ENCODE measurements at places on chromosomes 2 and 18. TPM values are rescaled to one million over a fixed set of nuclear protein-coding genes. Genes with fewer than 3 reads are reported as not detected.

- peak overlapping the region; percentile 30 for H3K27ac ChIP-seq
- peak; percentile 69 for DNase-seq
- H3K36me3 ChIP-seq = no peaks in the 10 kb centered on the region
- no peaks in the 10 kb centered on the region for H3K27me3 ChIP-seq
Measured at GRCh38 chr2:85792783-85793441, 39.1 kb downstream of the ATOH8 start.

DNA sequence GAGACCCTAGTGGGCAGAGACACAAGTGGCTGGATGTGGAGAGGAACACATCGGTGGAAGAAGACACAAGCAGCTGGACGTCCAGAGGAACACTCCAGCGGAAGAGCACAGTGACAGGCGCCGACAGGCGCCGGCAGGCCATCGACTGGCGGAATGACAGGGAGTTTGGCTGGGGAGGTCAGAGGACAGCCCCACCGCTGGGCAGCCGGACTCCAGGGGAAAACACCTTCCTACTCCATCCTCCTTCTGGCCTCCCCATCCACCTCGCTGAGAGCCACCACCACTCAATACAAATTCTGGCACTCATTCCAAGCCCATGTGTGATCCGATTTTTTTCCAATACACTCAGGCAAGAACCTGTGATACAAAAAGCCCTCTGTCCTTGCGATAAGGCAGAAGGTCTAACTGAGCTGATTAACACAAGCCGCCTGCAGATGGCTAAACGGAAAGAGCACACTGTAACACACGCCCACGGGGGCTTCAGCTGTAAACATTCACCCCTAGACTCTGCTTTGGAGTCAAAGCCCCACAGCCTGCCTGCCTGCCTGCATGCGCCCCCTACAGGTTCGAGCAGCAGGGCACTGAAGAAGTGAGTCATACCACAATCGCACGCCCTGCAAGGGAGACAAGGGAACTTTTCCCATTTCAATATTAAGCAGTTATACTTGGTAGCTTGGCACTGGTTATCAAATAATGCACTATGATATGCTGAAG, 50.2 kb upstream of the LRP1B start:
- no peaks in the 10 kb centered on the region for H3K36me3 ChIP-seq
- no peak overlapping the region for H3K27ac ChIP-seq
- H3K4me1 ChIP-seq = no peaks in the 10 kb centered on the region

- no peaks in the 10 kb centered on the region for H3K4me1 ChIP-seq
- no peaks in the 10 kb centered on the region for H3K27me3 ChIP-seq
- no peak for DNase-seq
- no peak overlapping the region for H3K27ac ChIP-seq
Measured at GRCh38 chr2:134739879-134740301, 21.1 kb upstream of the TMEM163 start.

DNA sequence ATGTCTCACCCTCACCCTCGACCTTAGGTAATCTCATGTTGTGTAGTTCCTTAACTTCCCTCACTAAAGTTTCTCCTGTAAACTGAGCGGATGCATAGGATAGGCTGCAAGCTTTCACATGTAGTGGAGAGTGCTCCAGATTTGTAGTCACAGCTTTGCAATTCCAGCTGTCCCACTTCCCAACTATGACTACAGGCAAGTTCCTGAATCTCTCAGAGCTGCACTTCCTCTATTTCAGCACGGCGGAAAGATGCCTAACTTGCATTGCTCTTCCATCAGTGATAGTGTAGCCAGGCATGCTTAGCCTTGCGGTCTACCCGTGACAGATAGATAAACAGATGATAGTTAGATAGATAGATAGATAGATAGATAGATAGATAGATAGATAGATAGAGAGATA, 183.1 kb upstream of the CCDC68 start:
- H3K36me3 ChIP-seq = no peaks in the 10 kb centered on the region
- no peak for DNase-seq
- H3K4me3 ChIP-seq = no peak overlapping the region
- H3K27ac ChIP-seq = no peak overlapping the region

DNA sequence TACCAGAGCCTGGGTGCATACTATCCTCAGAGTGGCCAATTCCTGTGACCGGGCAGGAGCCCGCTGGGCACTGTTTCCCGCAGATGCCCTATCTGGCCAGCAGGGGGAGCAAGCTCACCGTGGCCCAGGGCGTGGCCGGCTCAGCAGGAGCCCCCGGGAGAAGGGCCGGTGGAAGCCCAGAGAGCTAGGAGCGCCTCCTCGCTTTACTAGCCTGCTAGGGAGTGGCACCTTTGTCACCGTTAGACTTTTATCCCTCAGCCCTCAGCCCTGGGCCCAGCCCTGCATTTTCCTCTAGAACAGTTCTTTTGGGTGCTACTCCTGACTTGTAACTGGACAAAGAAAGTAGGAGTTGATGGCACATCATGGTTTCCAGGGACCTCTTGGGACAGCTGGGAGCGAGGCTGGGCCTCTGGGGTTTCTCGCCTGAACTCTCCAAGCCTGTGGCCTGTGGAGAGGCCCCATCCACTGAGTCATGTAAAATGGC, 24.0 kb downstream of the TMEM177 start:
- no peaks in the 10 kb centered on the region for H3K27me3 ChIP-seq
- peak; percentile 83 for DNase-seq
- H3K36me3 ChIP-seq = no peaks in the 10 kb centered on the region

Gene G6PC2
- 0.60 TPM for polyA plus RNA-seq

DNA sequence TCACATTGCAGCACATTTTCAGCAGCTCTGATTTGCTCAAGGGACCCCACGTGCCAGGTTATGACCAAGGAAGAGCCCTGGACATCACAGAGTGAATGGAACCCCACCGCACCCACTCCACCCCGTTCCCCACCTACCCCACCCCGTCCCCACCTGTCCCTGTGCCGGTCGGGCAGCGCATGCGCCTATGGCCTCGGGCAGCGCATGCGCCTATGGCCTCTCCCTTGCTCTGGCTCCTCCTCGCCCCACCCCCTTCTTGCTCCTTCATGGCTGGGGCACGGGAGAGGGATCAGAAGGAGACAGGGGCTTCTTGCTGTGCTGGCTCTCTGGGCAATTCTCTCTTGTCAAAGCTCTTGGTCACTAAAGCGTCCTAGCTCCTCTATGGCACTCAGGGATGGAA, 371.8 kb upstream of the HS6ST1 start:
- H3K4me1 ChIP-seq = no peaks in the 10 kb centered on the region
- H3K27ac ChIP-seq = no peak overlapping the region
- DNase-seq = no peak
- H3K27me3 ChIP-seq = no peaks in the 10 kb centered on the region

GRCh38 chr2:218233543-218233942, 16.6 kb downstream of the ARPC2 start:
- no peak overlapping the region for H3K4me3 ChIP-seq
- DNase-seq = no peak
- H3K36me3 ChIP-seq = peaks cover 54% of the 10 kb centered on the region
- H3K27ac ChIP-seq = no peak overlapping the region

- DNase-seq = no peak
- no peak overlapping the region for H3K27ac ChIP-seq
- H3K36me3 ChIP-seq = no peaks in the 10 kb centered on the region
Measured at GRCh38 chr18:63282793-63283192, 36.8 kb downstream of the BCL2 start.

- no peak overlapping the region for H3K27ac ChIP-seq
- H3K27me3 ChIP-seq = peaks cover 19% of the 10 kb centered on the region
- no peaks in the 10 kb centered on the region for H3K36me3 ChIP-seq
- H3K4me3 ChIP-seq = no peak overlapping the region
- DNase-seq = peak; percentile 15
Measured at GRCh38 chr18:79805211-79805887, 7.6 kb downstream of the KCNG2 start.

GRCh38 chr2:6887751-6888192, 10.2 kb downstream of the RSAD2 start:
- H3K27ac ChIP-seq = no peak overlapping the region
- no peaks in the 10 kb centered on the region for H3K27me3 ChIP-seq
- no peaks in the 10 kb centered on the region for H3K36me3 ChIP-seq
- DNase-seq = no peak
- H3K4me1 ChIP-seq = no peaks in the 10 kb centered on the region
- no peak overlapping the region for H3K4me3 ChIP-seq

Gene TXNDC2
- polyA plus RNA-seq = 0.04 TPM

Gene ICA1L
- 1.8 TPM for polyA plus RNA-seq

Gene UGT1A7
- 0.66 TPM for polyA plus RNA-seq

GRCh38 chr2:128439791-128440665, 121.4 kb upstream of the HS6ST1 start:
- no peaks in the 10 kb centered on the region for H3K27me3 ChIP-seq
- peak; percentile 55 for DNase-seq
- peaks cover 8% of the 10 kb centered on the region for H3K4me1 ChIP-seq
- no peak overlapping the region for H3K27ac ChIP-seq

DNA sequence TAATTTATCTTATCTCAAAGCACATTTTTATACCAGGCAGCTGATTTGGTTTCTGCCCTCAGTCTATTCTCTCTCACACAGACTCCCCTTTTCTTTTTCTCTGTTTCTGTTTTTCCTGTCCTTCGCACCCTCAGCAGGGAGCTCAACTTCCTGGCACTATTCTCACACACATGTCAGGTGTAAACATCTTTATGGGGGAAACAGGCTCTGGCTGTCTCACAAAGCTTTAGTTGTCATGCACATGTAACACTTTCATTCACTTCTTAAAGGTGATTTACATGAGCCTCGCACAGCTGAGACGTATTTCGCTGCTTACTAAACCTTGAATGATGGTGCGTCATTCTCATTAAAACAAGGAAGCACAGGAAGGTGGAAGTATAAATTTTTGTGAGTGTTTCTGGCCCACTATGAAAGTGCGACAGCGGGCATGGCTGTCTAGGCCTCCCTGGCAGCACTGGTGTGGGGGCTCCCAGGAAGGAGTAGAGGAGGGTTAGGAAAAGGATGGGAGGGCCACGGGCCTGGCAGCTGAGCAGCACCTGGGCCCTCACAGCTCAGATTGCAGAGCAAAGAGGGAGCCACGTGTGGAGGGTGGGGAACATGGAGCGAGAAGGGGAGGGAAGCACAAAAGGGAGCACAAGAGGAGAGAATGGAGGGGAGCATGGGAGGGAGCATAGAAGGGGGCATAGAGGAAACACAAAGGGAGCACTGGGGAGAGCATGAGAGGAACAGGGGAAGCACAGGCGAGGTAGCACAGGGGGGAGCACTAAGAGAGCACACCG, 46.2 kb upstream of the SNTG2 start:
- H3K36me3 ChIP-seq = no peaks in the 10 kb centered on the region
- no peaks in the 10 kb centered on the region for H3K4me1 ChIP-seq
- H3K27ac ChIP-seq = no peak overlapping the region
- peaks cover 19% of the 10 kb centered on the region for H3K27me3 ChIP-seq
- H3K4me3 ChIP-seq = no peak overlapping the region

DNA sequence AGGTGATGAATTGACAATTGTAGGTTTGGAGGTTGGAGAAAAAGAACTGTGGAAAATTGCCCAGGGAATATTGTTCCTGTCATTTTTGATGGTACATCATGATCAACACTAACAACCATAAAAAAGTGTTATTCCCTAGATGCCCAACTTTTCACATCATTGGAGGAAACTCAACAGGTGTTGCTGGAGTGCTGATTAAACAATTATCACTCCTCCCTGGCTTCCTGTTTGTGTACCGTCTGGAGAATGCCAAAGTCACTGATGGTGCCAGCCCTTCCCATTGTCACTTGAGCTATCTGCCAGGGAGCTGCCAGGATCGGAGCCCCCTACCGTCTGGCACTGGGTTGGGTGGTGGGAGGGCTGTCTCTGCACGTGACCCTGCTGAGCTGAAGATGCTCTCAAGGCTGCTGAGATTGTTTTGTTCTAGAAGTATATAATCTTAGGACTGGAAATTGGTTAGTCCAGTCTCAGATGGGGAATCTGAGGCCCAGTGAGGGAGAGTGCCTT, 156.9 kb downstream of the PRKCE start:
- H3K27ac ChIP-seq = no peak overlapping the region
- no peaks in the 10 kb centered on the region for H3K27me3 ChIP-seq
- peaks cover 46% of the 10 kb centered on the region for H3K4me1 ChIP-seq

GRCh38 chr2:66573416-66573815, 138.5 kb downstream of the MEIS1 start:
- H3K4me3 ChIP-seq = no peak overlapping the region
- no peak for DNase-seq
- peaks cover 22% of the 10 kb centered on the region for H3K36me3 ChIP-seq
- H3K4me1 ChIP-seq = peaks cover 53% of the 10 kb centered on the region

DNA sequence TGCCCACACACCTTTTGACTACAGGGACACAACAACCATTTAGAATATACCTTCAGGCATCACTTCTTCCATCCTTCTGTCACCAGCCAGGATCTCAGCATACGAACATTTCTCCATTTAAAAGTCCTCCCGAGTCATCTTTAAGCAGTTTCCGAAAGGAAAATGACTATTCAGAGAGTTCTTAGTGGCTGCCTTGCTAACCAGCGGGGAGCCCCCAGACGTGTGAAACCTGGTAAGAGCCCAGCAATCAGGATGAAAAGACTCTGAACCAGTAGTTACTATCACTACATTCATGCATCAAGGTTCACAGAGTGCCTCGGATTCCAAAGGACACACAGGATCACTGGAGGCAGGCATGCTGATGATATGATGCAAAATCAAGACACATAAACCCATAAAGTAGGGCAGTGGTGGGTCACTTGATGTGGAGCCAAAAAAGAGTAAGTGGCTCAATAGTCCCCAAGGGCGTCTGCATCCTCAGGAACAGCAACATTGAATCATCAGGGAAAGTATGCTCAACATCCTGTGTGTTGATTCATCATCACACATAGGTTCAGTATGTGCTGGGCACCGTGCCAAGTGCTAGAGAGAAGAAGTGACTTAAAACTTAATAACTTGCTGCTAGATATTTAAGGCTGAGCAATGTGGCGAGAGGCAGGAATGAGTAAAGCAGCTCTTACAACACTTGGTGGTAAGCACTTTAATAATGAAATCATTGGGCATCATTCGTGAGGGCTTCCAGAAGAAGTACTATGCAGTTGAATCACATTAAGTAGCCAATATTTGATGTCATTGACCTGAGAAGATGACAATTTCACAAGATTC, 4.4 kb downstream of the CCL20 start:
- H3K4me1 ChIP-seq = peaks cover 9% of the 10 kb centered on the region
- no peak overlapping the region for H3K4me3 ChIP-seq
- H3K36me3 ChIP-seq = no peaks in the 10 kb centered on the region
- peak; percentile 93 for DNase-seq

- H3K27me3 ChIP-seq = no peaks in the 10 kb centered on the region
- no peak overlapping the region for H3K27ac ChIP-seq
- H3K36me3 ChIP-seq = no peaks in the 10 kb centered on the region
- H3K4me1 ChIP-seq = no peaks in the 10 kb centered on the region
- no peak overlapping the region for H3K4me3 ChIP-seq
- no peak for DNase-seq
Measured at GRCh38 chr2:146246736-146247523, 1597.9 kb upstream of the ACVR2A start.

DNA sequence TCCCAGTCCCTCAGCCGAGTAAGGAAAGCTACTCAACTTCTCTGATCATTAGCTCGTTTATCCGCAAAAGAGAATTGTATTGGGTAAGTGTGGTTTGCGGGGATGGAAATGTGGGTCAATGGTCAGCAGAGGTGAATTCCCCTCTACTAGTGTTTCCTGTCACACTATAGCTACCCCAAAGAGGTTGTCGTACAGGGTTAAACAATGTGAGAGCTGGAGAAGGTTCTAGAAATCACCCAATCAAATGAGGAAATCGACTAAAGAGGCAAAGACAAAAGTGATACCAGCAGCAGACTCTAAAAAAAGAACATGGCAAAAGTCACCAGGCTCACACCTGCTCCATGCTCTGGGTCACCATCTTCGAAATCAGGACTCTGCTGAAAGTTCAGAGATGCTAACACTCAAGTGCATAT, 144.7 kb upstream of the ITGA4 start:
- H3K27me3 ChIP-seq = no peaks in the 10 kb centered on the region
- no peak for DNase-seq
- H3K27ac ChIP-seq = no peak overlapping the region
